ENCODE measurements at places on chromosomes 7 and 10.

- no peaks in the 10 kb centered on the region for H3K4me1 ChIP-seq
- H3K36me3 ChIP-seq: no peaks in the 10 kb centered on the region
- no peak overlapping the region for H3K4me3 ChIP-seq
These were observed 298.4 kb downstream of the XPNPEP1 start for GRCh38 chr10:109624939-109625338.

GRCh38 chr10:13074563-13075451 is 25.2 kb upstream of the OPTN start:
- no peak overlapping the region for H3K27ac ChIP-seq
- no peak for DNase-seq
- H3K4me1 ChIP-seq: no peaks in the 10 kb centered on the region
- H3K4me3 ChIP-seq: no peak overlapping the region
- peaks cover 31% of the 10 kb centered on the region for H3K27me3 ChIP-seq

DNA sequence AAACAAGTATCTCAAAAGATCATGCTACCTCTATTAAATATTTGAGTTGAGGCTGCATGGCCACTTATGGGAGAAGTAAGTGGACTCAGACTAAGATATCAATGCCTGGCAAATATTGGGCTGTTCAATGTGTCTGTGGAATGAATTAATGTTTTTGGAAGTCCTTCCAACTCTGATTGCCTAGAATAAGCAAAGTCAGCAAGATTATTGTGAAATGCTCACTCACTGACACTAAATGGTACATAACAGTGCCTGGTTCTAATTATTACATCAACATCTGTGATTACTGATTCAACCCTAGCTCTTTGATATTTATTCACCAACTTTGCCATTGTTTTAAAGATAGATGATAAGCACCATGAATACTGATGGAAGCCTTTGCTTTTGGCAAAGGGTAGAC is 45.5 kb upstream of the HDAC9 start:
- no peaks in the 10 kb centered on the region for H3K4me1 ChIP-seq
- no peaks in the 10 kb centered on the region for H3K27me3 ChIP-seq
- no peak overlapping the region for H3K4me3 ChIP-seq
- H3K36me3 ChIP-seq: no peaks in the 10 kb centered on the region
- no peak for DNase-seq

DNA sequence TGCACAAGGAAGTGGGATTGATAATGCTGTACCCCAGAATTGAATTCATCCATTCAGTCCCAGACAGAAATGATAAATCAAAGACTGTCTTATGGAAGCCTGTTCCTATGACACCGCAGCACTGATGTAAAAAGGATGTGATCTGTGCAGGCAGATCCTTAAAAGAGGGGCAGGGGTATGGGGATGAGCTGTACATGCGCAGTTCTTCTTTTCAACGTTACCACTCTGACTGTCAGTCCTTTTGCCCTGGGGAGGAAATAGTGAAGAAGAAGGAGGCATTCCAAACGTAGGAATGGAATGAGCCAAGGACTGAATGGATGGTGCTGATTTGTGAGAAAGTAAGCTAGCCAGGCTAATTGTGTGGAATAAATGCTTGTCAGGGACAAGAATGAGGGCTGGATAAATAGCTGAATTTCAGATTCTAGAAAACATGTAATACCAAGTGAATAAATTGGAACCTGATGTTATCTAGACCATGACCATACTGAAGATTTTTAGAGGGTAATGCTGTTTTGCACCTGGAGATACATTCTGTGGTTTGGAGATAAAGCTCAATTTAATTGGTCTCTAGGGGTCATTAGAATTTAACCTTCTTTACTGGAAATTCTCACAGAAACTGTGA is 509.3 kb downstream of the SORCS3 start:
- no peak overlapping the region for H3K27ac ChIP-seq
- no peak for DNase-seq
- no peaks in the 10 kb centered on the region for H3K27me3 ChIP-seq

DNA sequence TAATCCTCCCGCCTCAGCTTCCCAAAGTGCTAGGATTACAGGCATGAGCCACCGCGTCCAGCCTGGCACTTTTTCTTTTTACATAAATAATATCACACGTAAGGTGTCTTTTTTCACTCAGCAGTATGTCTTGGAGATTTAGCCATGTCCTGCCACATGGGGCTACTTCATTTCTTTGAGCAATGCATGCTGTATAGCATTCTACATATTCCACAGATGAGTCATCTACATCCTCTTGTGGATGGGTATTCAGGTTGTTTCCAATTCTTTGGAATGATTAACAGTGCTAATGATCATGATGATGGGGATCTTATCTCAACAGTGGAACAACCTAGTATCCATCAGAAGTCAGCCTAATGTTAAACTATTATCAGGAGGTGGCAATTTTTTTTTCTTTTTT is 50.8 kb downstream of the ZNF503 start:
- peaks cover 2% of the 10 kb centered on the region for H3K36me3 ChIP-seq
- H3K4me1 ChIP-seq: no peaks in the 10 kb centered on the region
- DNase-seq: no peak
- H3K27ac ChIP-seq: no peak overlapping the region

GRCh38 chr10:116826803-116827202 is 22.5 kb upstream of the ENO4 start:
- no peaks in the 10 kb centered on the region for H3K36me3 ChIP-seq
- H3K27ac ChIP-seq: no peak overlapping the region
- H3K4me3 ChIP-seq: no peak overlapping the region

GRCh38 chr10:89659143-89660131 is 14.4 kb upstream of the PANK1 start:
- H3K27ac ChIP-seq: no peak overlapping the region
- DNase-seq: no peak
- peaks cover 2% of the 10 kb centered on the region for H3K36me3 ChIP-seq
- H3K4me1 ChIP-seq: no peaks in the 10 kb centered on the region

GRCh38 chr7:947391-948210 is 6.9 kb downstream of the ADAP1 start:
- peaks cover 18% of the 10 kb centered on the region for H3K4me1 ChIP-seq
- DNase-seq: no peak
- no peaks in the 10 kb centered on the region for H3K27me3 ChIP-seq
- peaks cover 2% of the 10 kb centered on the region for H3K36me3 ChIP-seq

- H3K4me3 ChIP-seq: no peak overlapping the region
- H3K27me3 ChIP-seq: peaks cover 14% of the 10 kb centered on the region
- H3K36me3 ChIP-seq: no peaks in the 10 kb centered on the region
- no peaks in the 10 kb centered on the region for H3K4me1 ChIP-seq
- DNase-seq: no peak
These were observed 107.2 kb upstream of the RELN start for GRCh38 chr7:104096683-104097082.

GRCh38 chr10:6278519-6279120 is 75.9 kb downstream of the PFKFB3 start:
- no peak for DNase-seq
- peaks cover 18% of the 10 kb centered on the region for H3K4me1 ChIP-seq
- H3K36me3 ChIP-seq: peaks cover 10% of the 10 kb centered on the region
- no peak overlapping the region for H3K4me3 ChIP-seq

DNA sequence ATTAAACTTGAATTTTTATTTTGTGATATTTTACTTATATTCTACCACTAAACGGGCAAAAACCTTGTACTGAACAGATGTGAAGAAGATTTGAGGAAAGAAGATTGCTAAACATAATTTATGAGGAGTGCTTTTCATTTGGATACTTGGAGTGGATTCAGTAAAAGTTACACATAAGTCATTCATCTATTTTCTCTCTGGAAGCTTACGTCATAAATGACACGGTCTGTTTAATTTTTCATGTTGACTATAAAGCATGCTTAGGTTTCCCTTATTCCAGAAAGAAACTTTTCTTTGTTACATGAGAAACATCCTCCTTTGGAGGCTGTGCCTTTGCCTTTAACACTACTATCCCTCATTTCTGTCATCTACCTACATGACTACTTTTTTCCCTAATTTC is 53.9 kb downstream of the TFEC start:
- H3K36me3 ChIP-seq: no peaks in the 10 kb centered on the region
- H3K27me3 ChIP-seq: no peaks in the 10 kb centered on the region
- no peak overlapping the region for H3K27ac ChIP-seq
- no peak for DNase-seq
- H3K4me3 ChIP-seq: no peak overlapping the region

- H3K4me3 ChIP-seq: no peak overlapping the region
- no peaks in the 10 kb centered on the region for H3K36me3 ChIP-seq
- H3K4me1 ChIP-seq: no peaks in the 10 kb centered on the region
- no peaks in the 10 kb centered on the region for H3K27me3 ChIP-seq
These were observed 200.2 kb upstream of the SEMA3E start for GRCh38 chr7:83849131-83849530.

DNA sequence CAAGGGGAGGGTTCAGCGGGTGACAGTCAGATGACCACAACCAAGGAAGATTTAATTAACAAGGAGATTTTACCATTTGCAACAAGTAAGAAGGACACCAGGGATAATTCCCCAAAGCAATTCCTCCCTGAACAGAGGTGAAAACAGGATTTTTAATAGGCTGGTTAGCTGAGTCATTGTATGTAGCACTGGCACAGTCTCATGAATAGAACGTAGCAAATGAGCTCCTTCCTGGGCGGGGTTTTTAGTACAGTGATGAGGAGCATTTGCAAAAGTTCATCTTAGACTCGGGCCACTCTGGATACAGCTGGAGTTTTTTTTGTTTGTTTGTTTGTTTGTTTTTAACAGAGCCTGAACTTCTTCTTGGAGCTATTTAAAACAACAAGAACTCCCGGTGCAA is 39.0 kb downstream of the TAC1 start:
- H3K27ac ChIP-seq: no peak overlapping the region
- H3K27me3 ChIP-seq: peaks cover 2% of the 10 kb centered on the region
- no peaks in the 10 kb centered on the region for H3K36me3 ChIP-seq
- H3K4me1 ChIP-seq: no peaks in the 10 kb centered on the region
- H3K4me3 ChIP-seq: no peak overlapping the region
- no peak for DNase-seq

DNA sequence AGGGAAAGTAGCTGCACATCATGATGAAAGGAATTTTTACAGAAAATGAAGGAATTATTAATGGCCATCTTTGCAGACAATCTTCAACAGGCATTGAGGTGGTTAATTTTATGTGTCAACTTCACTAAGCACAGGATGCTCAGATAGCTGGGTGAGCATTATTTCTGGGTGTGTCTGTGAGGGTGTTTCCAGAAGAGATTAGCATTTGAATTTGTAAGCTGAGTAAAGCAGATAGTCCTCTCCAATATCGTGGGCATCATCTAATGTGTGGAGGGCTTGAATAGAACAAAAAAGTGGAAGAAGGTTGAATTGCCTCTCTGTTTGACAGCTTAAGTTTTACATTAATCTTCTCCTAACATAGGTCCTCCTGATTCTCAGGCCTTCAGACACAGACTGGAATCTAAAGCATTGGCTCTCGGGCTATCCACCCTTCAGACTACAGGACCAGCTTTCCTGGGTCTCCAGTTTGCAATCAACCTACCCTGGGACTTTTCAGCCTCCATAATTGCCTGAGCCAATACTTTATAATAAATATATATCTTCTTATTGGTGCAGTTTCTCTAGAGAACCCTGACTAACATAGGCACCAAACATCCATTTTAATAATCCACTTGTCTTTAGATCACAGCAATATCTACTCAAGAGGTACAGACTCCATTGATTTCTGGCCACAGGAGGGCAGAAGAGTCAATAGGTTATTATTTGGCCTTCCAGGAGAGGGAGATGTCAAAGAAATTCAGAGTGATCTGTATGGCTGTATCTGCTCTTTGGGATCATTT is 10.5 kb upstream of the CRPPA start:
- H3K36me3 ChIP-seq: no peaks in the 10 kb centered on the region
- no peaks in the 10 kb centered on the region for H3K27me3 ChIP-seq
- DNase-seq: no peak
- no peak overlapping the region for H3K4me3 ChIP-seq
- no peaks in the 10 kb centered on the region for H3K4me1 ChIP-seq

DNA sequence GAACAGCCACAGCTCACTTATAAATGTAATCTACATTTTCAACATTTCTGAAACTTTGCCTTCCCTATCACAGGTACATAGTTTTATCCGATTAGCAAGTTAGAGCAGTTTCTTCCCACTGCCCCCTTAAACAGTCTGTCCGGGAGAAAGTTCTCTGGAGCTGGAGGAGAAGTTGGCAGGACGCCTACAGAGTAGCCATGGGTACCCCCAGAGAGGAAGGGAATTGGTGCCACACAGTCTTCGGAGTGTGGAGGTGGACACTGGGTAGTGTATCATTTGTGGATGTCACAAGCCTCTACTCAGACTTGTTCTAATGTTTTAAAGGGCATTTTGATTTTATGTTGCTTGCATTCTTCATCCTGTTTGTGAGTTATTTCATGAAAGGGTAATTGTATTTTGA is 39.0 kb downstream of the TAF3 start:
- H3K27ac ChIP-seq: peak overlapping the region; percentile 8
- DNase-seq: no peak
- H3K4me1 ChIP-seq: peaks cover 43% of the 10 kb centered on the region
- H3K27me3 ChIP-seq: no peaks in the 10 kb centered on the region
- H3K36me3 ChIP-seq: peaks cover 8% of the 10 kb centered on the region

GRCh38 chr10:73480158-73480557 is 15.7 kb downstream of the PPP3CB start:
- no peaks in the 10 kb centered on the region for H3K27me3 ChIP-seq
- no peak for DNase-seq
- peaks cover 12% of the 10 kb centered on the region for H3K4me1 ChIP-seq

- H3K27me3 ChIP-seq: no peaks in the 10 kb centered on the region
- peaks cover 8% of the 10 kb centered on the region for H3K36me3 ChIP-seq
- H3K27ac ChIP-seq: peak overlapping the region; percentile 88
- DNase-seq: peak; percentile 54
These were observed 144.7 kb downstream of the PFKFB3 start for GRCh38 chr10:6347391-6347951.

DNA sequence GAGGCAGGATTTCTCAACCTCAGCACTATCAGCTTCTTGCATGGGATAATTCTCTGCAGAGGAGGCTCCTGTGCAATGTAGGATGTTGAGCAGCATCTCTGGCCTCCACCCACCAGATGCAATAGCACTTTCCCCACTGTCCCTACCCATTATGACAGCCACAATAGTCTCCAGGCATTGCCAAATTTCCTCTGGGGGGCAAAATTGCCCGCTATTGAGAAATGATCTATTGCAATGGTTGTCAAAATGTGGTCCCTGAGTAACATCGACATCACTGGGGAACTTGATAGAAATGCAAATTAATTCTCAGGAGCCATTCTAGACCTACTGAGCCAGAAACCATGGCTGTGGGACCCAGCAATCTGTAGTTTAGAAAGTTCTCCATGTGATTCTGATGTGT is 7.0 kb downstream of the KCNK18 start:
- no peaks in the 10 kb centered on the region for H3K36me3 ChIP-seq
- peaks cover 44% of the 10 kb centered on the region for H3K27me3 ChIP-seq
- H3K27ac ChIP-seq: no peak overlapping the region
- no peaks in the 10 kb centered on the region for H3K4me1 ChIP-seq

DNA sequence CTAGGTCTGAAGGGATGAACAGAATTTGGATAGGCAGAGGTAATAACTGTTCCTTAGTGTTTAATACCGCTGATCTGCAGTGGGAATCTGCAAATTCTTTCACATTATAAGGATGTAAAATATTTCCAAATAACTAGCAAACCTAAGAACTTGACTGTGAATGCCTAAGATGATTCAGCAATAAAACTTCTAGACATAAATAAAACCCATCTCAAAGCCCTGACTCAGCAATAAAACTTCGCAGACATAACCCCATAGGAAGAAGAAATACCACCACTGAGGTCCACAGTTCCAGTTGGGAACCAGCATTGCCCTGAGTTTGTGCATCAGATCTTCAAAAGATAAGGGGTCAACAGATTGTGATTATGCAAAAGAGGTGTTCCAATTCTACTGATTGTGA is 354.2 kb downstream of the GFRA1 start:
- DNase-seq: no peak
- no peaks in the 10 kb centered on the region for H3K4me1 ChIP-seq
- H3K36me3 ChIP-seq: no peaks in the 10 kb centered on the region
- no peaks in the 10 kb centered on the region for H3K27me3 ChIP-seq

GRCh38 chr7:111005445-111005844 is 85.5 kb upstream of the LRRN3 start:
- no peak overlapping the region for H3K4me3 ChIP-seq
- DNase-seq: no peak
- H3K36me3 ChIP-seq: no peaks in the 10 kb centered on the region
- no peaks in the 10 kb centered on the region for H3K4me1 ChIP-seq
